ENCODE measurements at places on chromosomes 4 and X.

- DNase-seq, result no peak
Measured at GRCh38 chr4:7403001-7403400, 31.7 kb downstream of the PSAPL1 start.

DNA sequence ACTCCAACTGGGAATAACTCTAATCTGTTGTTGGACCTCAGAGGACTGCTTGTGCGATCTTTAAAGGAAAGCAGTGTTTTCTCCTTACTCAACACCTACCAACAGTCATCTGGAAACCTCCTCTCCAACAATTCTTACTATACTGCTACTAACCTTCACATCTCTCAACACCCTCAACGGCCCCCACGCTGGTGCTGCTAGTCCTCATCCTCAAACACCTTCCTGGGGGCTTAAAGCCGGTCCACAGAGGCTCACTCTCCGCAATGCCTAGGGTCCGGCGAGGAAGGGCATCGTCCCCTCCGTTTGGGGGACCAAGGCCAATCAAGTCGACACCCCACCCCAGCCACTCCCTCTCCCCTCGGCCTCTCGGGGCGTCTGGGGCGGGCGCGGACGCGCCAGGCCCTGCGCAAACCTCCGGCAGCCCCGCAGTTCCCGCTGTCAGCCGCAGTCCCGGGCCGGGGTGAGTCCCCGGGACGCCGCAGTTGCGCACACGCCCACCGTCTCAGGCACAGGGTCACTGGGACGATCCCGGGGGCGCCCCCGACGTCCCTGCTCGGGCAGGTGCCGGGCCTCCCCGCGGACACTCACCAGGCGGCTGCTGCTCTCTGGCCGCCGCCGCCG lies 418 bp downstream of the TAB3 start:
- DNase-seq, result peak; percentile 6

GRCh38 chr4:145930592-145930991 lies 8.0 kb downstream of the ZNF827 start:
- no peak for DNase-seq

- no peak for DNase-seq
Measured at GRCh38 chr4:147103403-147103946, 157.8 kb upstream of the TTC29 start.

DNA sequence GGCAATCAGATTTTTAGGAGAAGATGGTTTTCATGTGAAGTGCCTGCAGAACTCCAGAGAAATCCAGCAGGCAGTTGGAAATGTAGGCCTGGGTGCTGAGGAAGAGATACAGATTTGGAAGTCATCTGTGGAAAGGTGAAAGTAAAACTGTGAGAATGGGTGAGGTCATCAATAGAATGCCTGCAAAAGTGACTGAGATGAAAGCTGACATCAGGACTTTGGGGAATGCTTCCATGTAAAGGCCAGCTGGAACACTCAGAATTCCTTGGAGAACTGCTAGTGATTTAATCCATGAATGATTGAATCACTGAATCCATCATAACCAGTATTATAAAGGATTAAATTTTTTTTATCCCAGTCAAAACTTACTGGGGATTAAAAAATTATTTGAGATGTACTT lies 124.5 kb upstream of the GIMD1 start:
- DNase-seq, result no peak

- no peak for DNase-seq
Measured at GRCh38 chrX:6954836-6955235, 192.7 kb upstream of the STS start.

- no peak for DNase-seq
Measured at GRCh38 chr4:950136-951020, 18.1 kb downstream of the TMEM175 start.

DNA sequence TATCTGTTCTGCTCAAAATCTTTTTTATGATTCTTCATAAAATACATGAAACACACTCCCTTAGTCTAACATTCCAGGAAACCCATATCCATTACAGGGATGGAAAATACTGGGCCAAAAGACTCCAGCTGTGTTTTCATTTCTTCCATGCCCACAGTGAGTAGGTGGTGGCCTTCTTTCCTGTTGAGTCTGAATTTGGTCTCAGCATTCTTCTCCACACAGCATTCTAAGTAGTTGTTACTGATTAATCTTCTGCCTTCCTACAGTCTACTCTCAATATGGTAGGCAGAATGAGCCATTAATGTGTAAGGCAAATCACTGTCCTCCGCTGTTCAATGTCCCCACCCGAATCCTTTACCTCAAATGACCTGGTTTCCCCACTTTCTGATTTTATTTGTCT lies 370.6 kb upstream of the RPS6KA3 start:
- DNase-seq, result no peak

- DNase-seq, result no peak
Measured at GRCh38 chr4:78092850-78093249, 35.7 kb downstream of the FRAS1 start.

- no peak for DNase-seq
Measured at GRCh38 chrX:1281521-1281920, 12.9 kb downstream of the CSF2RA start.

DNA sequence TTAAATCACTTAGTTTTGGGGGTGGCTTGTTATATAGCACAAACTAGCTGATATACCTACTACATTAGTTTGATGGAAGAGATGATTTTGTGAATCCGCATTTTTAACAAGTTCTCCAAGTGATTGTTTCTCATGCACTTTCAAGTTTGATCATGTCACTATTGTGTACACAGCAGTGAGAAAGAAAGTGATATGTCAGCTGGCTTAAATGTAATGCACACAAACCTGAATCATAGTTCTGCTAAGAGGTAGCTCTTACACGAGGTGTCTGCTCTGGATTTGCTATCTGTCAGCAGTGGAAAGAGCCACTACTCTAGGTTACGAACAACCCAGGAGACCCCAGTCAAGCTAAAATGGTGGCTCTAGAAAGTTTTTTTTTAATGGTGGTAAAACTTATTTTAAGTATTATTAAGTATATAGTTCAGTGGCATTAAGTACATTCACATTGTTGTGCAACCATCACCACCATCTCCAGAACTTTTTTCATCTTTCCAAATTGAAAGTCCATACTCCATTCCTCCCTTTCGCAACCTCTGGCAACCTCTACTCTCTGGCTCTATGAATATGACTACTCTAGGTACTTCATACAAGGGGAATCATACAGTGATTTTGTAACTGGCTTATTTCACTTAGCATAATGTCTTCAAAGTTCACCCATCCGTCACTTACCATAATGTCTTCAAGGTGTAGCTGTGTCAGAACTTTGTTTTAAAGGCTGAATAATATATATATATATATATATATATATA lies 147.3 kb downstream of the HS6ST2 start:
- DNase-seq, result no peak

- no peak for DNase-seq
Measured at GRCh38 chrX:36974911-36975310, 33.3 kb upstream of the FAM47C start.

DNA sequence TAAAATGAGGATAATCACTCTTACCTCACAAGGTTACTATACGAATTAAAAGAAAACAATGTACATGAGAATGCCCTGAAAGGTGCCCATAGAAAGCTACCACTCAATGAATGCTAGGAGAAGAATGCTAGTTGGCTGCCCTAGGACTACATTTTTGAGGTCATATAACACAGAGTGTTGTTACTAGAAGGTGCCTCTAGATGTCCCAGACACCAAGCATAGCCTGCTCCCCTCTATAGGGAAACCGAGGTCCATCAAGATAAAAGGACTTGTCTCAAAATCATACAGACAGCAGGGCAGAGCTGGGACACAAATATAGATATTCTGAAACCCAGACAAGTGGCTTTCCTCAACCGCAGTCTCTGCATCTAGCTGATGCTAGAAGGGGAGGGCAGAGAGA lies 147.0 kb upstream of the ARHGEF9 start:
- DNase-seq, result no peak

GRCh38 chr4:162075726-162076125 lies 88.1 kb downstream of the FSTL5 start:
- no peak for DNase-seq

- no peak for DNase-seq
Measured at GRCh38 chr4:121272526-121272925, 108.3 kb downstream of the QRFPR start.

- no peak for DNase-seq
Measured at GRCh38 chrX:137305404-137305803, 260.5 kb upstream of the ZIC3 start.

DNA sequence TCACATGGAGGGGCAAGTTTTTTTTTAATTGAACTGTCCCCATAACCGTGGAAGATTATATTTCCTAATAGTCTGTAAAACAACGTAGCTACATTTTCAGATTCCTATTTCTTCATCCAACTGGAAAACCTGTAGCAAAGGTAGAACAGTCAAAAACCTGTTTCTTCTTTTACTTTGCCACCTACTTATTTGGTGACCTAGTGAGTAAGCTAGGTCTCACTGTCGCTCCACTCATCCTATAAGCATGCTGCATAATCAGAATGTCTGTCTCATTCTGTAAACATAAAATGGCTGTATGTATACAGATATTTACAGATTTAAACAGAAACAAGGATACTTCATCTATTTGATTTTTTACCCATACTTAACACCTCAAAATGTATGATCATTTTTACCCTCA lies 20.4 kb downstream of the MAML3 start:
- DNase-seq, result no peak

GRCh38 chr4:150167054-150167453 lies 88.8 kb downstream of the DCLK2 start:
- no peak for DNase-seq

DNA sequence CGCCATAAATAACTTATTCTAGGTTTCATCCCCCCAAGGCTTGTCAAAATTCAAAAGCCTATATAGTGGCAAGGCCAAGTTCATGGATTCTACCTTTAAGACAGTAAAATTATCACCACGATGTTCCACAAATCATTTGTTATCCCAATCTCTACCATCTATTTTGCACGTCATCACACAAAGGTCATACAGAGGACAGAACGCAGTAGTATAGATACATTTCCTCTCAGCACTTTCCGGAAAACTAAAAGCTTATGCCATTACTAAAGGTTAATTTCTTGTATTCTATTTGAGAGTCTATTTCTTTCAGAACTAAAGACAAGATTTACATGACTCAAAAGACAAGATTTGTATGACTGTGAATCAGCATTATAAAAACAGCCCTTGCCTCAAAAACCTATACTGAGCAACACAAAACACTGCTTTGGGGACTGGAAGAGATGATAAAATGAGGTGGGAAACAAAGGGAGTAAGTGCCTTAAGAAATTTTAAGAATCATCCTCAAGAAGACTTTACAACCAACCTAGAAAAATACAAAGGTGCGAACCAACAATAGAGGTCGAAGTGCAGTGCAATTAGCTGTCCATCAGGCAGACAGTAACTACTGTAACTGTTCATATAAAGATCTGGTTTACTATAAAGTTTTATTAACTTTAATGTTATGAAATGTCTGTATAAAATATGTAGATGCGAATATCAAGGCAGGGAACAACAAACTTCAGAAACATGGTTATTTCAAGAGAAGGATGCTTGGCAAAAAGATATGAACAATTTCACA lies 7.6 kb downstream of the UBE2D3 start:
- DNase-seq, result no peak

- DNase-seq, result no peak
Measured at GRCh38 chr4:89216866-89217265, 90.7 kb downstream of the GPRIN3 start.

DNA sequence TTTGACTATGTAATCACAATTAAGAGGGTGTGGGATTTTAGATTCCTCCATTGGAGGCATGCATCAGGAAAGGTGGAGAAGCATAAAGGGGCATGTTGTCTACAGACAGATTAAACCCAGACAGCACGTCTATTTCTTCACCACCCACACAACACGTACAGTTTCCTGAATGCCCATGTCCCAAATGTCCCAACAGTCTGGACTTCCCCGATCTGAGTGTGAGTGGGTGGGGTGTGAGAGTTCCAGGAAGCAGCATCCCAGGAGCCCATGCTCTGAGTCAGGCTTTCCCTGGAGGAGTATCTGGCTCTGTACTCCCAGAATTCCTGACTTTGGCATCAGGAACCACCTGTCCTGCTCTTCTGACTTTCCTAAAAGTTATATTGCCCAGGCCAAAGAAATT lies 30.8 kb upstream of the NDP start:
- DNase-seq, result no peak

GRCh38 chr4:7243609-7244330 lies 51.4 kb downstream of the SORCS2 start:
- no peak for DNase-seq

- DNase-seq, result no peak
Measured at GRCh38 chrX:150150076-150150779, 211.9 kb upstream of the EOLA2 start.

GRCh38 chrX:139826065-139827044 lies 106.5 kb downstream of the ATP11C start:
- DNase-seq, result no peak

DNA sequence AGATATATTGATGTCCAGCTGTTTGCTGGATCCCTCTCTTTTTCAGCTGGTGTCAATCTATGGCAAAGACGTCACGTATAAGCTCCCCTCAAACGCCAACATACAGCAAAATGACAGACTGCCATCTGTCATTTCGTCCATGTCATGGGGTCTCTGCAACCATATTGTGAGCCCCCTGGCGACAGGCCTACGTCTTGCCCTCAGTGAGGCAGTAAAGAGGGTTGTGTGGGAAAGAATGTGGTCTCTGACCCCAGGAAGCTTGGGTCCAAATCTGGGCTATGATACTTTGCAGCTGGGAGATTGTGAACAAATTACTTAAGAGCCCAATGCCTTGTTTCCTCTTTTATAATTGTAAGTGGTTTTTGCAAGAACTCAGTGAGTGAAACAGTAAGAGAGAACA lies 7.4 kb downstream of the SUPT20HL2 start:
- no peak for DNase-seq

DNA sequence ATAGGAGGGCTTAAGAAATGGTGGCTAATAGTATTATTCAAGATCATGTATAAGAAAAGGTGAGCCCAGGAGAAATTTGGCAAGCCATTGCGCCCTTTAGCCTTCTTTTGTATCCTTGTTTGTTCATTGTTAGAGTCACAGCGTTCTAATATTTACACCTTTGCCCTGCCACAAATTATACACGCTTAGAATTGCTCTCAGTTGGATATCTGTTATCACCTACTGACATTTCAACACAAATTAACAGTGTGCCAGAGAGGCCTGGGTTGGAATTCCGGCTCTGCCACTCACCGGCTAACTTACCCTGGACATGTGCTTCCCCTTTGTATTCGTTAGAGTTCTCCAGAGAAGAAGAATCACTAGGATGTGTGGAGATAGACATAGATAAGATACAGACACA lies 148.7 kb upstream of the KIT start:
- DNase-seq, result no peak

DNA sequence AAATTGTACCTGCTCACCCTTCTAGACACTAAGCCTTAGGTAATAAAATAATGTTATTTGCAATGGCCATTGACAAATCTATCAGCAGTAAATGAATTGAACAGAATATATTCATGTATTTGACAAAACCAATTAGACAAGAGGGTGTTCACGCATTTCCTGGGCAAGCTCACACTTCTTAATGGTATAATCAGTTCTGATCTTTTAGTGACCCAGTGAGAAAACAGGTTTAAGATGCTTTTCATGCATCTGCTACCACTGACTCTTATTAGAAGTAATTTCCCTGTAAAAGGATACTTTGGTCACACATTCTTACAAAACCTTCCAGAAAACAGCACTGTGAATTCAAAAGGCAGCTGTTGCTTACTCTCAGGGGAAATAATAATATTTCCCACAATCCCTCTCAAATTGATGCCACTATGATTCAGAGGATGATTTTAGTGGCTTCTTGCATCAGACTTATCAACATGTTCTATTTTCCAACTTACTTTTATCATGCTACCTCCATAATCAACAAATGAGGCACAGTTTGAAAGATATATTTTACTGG lies 313.9 kb upstream of the NWD2 start:
- no peak for DNase-seq

Measured in stimulated activated CD8-positive, alpha-beta memory T cell treated with anti-CD3 and anti-CD28 coated beads, Interleukin-12 subunit alpha, Interleukin-12 subunit beta, amount 100 ng/mL, for 1 hour (primary cell).